ENCODE measurements at places on chromosomes 6 and 20. TPM values are rescaled to one million over a fixed set of nuclear protein-coding genes. Genes with fewer than 3 reads are reported as not detected.

DNA sequence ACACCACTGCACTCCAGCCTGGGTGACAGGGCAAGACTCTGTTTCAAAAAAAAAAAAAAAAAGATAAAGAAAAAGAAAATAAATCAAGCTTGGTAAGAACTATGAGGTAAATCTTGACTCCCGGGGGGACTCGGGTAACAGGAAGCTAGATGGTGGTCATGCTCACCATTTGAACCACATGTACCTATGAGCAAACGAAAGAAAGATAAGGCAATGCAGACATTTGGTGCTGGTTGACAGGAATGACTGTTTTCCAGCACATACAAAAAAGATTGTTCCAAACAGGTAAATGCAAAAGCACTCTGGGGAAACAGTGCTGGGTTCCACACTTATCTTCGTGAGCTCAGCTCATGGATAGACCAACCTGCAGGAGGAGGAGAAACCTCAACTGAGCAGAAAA lies 22.8 kb upstream of the PTPN1 start:
- DNase-seq, result no peak

SLC22A7 gene
- total RNA-seq, result not detected

SLC25A27 gene
- 9.4 TPM for total RNA-seq

MLN gene
- not detected for total RNA-seq

- DNase-seq, result no peak
Measured at GRCh38 chr6:107304421-107305025, 154.8 kb downstream of the PDSS2 start.

TGM2 gene
- total RNA-seq, result 78.2 TPM

- DNase-seq, result peak; percentile 21
Measured at GRCh38 chr6:36599791-36600209, 5.6 kb downstream of the SRSF3 start.

- DNase-seq, result no peak
Measured at GRCh38 chr6:99521633-99522151, 6.5 kb upstream of the USP45 start.

DNA sequence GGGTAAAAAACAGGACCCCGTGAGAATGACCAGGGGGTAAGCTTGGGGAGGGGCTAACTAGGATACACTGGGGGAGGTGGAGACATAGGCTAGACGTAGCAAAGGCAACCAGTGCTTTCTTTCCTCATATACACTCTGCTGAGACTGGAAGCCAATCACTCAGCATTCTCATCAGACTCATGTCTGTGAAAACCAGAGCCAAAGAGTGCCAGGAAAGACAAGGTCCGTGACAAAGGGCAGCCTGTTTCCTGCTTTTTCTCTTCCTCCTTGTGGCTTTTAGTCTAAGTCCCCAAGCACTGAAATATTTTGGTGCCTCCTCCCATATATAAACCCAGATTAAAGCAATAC lies 97.9 kb upstream of the NEDD9 start:
- DNase-seq, result no peak

DNA sequence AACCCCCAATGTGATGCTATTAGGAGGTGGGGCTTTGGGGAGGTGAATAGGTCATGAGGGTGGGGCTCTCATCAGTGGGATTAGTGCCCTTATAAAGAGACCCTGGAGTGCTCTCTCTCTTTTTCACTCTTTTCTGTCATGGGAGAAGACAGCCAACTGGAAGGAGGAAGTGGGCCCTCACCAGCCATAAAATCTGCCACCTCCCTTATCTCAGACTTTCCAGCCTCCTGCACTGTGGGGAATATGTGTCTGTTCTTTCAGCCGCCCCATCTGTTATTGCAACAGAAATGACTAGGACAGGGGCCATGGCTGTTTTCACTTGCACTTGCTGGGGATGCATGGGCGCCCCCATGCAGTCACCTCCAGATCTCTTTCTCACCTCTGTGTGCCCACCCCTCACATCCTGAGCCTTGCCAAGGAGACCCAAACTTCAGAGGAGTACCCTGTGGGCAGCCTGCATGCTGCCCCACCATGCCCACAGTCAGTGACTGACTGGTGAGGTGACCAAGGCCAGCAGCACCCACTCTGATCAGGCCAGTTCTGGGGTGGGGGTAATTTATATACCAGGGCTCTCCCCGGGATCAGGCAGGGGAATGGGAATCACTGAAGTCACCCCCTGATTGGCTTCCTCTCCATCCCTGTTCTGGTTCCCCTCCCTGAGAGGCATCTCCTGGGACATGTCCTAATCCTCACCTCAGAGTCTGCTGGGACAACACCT lies 118.4 kb downstream of the ANKRD60 start:
- no peak for DNase-seq

- no peak for DNase-seq
Measured at GRCh38 chr6:125784365-125784764, 6.4 kb upstream of the NCOA7 start.

GRCh38 chr6:128358244-128358776 lies 162.1 kb downstream of the PTPRK start:
- DNase-seq, result peak; percentile 38

DNA sequence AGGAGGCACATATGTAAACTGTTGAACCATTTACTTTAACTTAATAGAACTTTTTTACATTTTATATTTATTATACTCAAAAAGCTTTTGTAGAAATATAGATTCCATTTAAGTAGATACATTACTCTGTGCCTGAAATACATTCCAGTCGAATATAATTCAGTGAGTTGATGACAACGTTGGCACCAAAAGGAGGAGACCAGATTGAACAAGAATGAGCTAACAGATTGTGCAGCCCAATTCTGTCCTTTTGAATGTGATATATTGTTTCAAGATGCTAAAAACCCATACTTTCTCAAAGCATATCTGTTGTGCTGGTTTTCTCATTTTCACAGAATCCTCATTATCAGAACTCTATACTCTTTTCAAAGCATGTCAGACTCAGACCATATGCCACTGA lies 147.4 kb upstream of the SIM1 start:
- no peak for DNase-seq

DNA sequence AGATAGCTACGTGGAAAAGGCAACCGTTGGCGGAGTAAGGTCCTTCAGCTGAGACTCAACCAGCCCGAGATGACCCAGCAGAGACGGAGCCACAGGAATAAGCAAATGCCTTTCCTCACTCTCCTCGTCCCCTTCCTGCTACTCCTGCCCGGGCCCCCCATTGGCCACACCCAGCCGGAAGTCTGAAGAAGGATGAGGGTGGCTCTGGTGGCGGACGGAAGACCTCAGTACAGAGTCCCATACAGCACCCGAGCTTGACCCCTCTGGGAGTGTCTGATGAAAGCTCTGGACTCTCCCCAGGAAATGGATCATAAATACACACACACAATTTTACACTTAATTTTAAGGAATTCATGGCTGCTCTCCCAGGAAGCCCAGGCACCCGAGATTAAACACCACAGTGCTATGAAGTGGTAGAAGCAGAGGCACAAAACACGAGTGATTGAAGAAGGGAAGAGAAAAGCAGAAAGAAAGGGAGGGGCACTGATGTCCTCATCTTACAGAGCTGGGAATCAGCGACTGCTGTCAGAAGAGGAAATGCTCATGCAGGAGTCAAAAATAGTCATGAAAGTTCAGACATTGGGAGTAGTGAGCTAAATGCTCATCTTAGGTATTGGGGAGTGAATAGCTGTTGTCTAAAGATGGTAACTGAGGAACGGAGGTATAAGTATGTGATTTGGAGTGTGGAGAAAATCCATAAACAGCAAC lies 125.6 kb downstream of the BANF2 start:
- DNase-seq, result no peak

DNA sequence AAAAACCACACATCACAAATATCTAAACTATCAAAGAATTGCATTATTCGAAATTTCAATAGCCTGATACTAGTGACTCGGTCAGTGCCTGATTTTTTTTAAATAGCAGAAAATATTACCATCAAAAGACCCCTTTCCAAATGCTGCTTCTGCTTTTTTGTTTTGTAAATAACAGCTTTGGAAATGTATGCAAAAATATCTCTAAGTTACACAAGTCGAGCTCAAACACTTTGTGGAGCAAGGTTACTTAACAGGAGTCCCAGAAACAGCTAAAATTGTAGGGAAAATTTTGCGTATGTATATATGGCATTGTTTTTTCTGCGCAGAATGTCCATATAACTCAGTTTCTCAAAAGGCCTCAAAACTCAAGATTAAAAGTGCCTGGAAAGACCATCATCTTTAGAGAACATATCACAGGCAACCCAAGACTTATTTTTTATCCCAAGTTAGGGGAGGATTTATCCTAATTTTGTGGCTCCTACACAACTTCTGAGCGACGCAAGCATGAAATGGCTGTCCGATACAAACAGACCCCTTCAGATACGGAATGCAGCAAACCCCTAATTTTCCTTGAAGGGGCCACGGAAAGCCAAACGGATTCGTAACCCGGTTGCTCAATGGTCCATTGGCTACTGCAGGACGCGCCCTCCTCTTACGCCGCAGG lies 1.3 kb downstream of the CEP85L start:
- peak; percentile 93 for DNase-seq

DNA sequence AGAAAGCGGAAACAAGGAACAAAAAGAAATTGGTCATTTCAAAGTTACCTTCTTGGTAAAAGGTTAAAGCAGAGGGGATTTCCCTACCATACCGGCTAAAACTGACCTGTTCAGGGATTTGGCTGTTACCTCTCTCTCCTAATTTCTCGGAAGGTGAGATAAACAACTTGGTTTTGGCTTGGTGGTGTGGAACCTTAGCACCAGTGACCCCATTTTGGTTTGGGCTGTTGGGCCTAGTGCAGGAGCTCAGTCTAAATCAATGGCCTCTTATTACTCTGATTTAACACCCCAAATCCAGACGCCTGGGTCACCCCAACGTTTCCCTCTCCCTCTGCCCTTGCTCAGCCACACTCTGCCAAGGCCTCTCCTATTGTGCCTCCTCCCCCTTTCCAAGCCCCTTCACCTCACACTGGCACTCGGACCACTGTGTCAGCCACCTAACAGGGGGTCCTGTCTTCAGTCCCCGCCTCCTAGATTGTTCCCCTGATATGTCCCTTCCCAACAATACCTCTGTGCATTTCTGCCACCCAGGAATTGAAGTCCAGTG lies 8.3 kb downstream of the NCR2 start:
- peak; percentile 15 for DNase-seq

DNA sequence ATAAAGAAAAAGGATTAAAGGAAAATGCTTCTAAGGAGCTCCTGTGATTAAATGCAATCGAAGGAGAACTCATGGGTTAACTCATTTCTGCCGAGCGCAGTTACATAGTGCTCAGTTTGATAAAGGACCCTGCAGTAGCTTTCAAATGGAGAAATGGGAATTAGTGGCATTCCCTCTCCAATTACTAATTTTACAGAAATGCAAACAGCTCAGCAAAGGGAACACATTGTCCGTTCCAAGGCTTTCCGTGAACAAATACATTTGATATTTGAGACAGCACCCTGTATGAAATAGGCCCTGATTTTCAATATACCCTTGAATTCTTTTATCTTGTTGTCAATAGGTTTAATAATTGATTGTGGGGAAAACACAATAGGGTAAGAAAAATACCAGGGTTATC lies 375.9 kb upstream of the TSHZ2 start:
- no peak for DNase-seq

DNA sequence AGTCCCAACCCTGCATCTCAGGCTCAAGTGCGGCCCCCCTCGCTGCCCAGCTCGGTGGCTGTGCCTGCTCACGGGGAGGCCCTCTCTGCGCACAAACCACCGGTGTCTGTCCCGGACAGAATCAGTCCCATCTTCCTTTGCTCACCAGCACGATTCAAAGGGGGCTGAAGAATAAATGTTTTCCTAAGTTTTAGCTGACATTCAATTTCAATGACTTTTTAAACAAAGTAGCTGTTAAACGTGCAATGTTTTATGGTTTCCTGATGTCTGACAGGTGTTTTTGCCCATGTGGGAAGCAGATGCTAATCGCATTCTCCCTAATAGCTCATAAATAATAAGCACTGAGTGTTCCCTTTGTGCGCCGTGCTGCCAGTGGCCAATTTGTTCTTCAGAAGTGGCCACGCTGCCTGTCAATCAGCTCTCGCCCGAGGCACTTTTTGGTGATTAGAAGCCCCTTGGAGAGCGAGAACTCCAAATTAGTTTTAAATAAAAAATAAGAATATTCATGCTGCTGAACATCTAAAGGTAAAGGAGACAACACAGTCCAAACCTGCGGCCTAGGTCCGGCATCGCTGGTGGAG lies 26.3 kb downstream of the BHLHE23 start:
- DNase-seq, result no peak

GRCh38 chr6:44298055-44298803 lies 14.9 kb downstream of the AARS2 start:
- peak; percentile 86 for DNase-seq

ULBP3 gene
- 11.2 TPM for total RNA-seq

OOEP gene
- 0.36 TPM for total RNA-seq

GRCh38 chr6:88380618-88381288 lies 214.6 kb upstream of the CNR1 start:
- no peak for DNase-seq

GRCh38 chr6:85670573-85670972 lies 27.9 kb upstream of the SYNCRIP start:
- DNase-seq, result no peak

DNA sequence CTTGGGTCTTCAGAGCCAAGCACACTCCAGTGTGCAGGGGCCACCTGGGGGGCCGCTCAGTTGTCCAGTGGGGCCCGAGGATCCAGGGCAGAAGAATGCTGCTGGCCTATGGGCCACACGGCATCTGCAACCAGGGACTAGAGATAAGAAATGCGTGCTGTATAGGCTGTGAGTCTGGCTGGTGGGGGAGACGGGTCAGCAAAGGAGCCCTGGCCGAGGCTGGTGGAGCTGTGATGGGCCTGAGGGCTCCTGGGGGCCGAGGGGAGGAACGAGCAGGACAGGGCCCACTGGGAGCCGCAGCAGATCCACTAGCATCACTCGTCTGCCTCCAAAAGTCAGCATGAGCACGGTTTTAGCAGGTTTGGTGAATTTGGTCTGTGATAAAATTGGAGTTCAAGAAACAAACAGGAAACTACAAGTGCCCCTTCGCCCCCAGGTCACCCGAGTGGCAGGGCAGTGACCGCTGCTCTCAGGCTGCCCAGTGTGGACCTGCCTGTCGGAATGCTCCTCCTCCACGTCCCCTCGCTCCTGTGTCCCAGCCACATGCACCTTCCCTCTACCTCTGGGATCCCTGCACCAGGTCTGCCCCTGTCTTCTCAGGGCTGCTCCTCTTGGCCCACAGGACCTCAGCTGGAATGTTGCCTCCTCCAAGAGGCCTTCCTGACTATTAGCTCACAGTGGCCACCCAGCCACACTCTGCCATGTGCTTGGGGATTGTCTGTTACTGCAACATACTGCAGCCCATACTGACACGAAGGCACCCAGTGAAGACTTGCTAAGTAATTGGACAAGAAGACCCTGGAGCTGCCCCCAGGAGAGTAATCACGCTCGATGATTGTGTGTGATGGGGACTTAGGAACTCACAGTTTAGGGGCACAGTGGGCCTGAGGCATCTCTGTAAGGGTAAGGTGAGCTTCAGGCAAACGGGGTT lies 10.9 kb downstream of the ACSS1 start:
- DNase-seq, result no peak

- no peak for DNase-seq
Measured at GRCh38 chr6:153059311-153059710, 56.8 kb upstream of the MTRF1L start.

All from osteoblast (primary cell).